Regular cardiac myocyte (primary cell): ENCODE measurements at places on chromosomes 7 and 10. TPM values are rescaled to one million over a fixed set of nuclear protein-coding genes. Genes with fewer than 3 reads are reported as not detected.

FBH1 gene
- total RNA-seq: 117 and 120 TPM in 2 replicates

RTKN2 gene
- total RNA-seq: 1.1 and 1.9 TPM in 2 replicates

TMEM229A gene
- total RNA-seq: not detected in 2 replicates

LRWD1 gene
- total RNA-seq: 13.5 and 22.8 TPM in 2 replicates

PNLIPRP1 gene
- not detected in 2 replicates for total RNA-seq

SDK1 gene
- total RNA-seq: under 0.01 and 0.19 TPM in 2 replicates

EPHB6 gene
- total RNA-seq: 1.1 and 11.5 TPM in 2 replicates

NXPH1 gene
- total RNA-seq: not detected in 2 replicates

CTAGE4 gene
- total RNA-seq: 0.19 and 0.28 TPM in 2 replicates

TFR2 gene
- 0.77 and 2.3 TPM in 2 replicates for total RNA-seq

ADRB1 gene
- total RNA-seq: under 0.01 TPM in 2 replicates

RNF148 gene
- total RNA-seq: 0.28 and 0.38 TPM in 2 replicates

FZD8 gene
- 19.7 and 28.0 TPM in 2 replicates for total RNA-seq

LOXL4 gene
- total RNA-seq: 46.8 and 192 TPM in 2 replicates

MTPN gene
- total RNA-seq: 145 and 198 TPM in 2 replicates

GPR15LG gene
- total RNA-seq: not detected in 2 replicates

CFAP70 gene
- 0.38 and 2.3 TPM in 2 replicates for total RNA-seq

CYP3A5 gene
- under 0.01 TPM in 1 of 2 replicates, not detected in the other for total RNA-seq

LRMDA gene
- 0.38 and 2.0 TPM in 2 replicates for total RNA-seq

CPA2 gene
- total RNA-seq: not detected in 2 replicates

CLEC2L gene
- total RNA-seq: not detected in 2 replicates

STN1 gene
- total RNA-seq: 32.8 and 38.6 TPM in 2 replicates

ATOH7 gene
- total RNA-seq: under 0.01 and 0.28 TPM in 2 replicates

C10orf105 gene
- under 0.01 TPM in 1 of 2 replicates, not detected in the other for total RNA-seq

CYP26C1 gene
- under 0.01 TPM in 2 replicates for total RNA-seq

AKR1D1 gene
- total RNA-seq: not detected in 2 replicates

ARL4A gene
- total RNA-seq: 9.3 and 15.9 TPM in 2 replicates

CTAGE8 gene
- 0.19 TPM in 1 of 2 replicates, not detected in the other for total RNA-seq

PDK4 gene
- total RNA-seq: 0.58 and 6.5 TPM in 2 replicates
